ENCODE measurements at places on chromosomes 16 and 17.

DNA sequence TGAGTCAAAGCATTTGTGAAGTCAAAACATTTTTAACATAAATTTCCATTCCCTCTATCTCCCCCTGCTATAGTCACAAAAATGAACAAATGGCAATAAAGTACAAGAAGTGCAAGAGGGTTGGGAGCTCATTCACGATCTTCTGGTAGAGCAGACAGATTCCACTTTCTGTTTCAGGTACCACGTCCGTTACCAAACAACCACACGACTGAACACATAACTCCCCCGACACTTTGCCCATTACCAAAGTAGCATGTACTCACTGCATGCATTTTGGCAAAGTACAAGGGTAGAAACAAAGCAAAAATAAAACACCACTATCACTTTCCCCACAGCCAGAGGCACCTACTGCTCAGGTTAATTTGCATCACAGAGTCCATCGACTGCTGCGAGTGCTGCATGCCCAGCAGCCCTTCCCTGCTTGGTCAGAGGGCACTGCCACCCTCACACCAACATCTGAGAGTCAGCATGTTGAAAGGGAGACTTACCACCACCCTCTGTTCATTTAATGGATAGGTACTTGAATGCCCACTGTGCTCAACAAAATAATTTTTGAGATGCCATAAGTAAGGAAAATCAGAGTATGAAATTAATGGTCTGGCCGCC lies 150.3 kb upstream of the AXIN2 start:
- no peak for DNase-seq

- no peak for DNase-seq
These were observed 37.3 kb downstream of the SMG6 start for GRCh38 chr17:2266045-2266864.

DNA sequence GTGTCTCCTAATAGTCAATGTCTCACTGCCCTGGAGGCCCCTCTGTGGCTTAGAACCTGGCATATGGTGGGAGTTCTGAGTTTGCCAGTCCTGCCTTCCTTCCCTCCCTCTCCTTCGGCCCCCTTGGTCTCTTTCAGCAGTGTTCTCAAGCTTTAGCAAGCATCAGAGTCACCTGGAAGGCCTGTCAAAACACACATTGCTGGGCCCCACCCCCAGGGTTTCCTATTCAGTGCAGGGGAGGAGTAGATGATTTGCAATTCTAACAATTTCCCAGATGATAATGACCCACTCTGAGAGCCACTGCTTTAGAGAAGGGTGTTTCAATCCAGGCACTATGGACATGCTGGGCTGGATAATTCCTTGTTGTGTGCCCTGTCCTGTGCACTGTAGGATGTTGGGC lies 26.4 kb upstream of the TMEM220 start:
- no peak for DNase-seq

GRCh38 chr16:85606904-85607303 lies 6.2 kb upstream of the GSE1 start:
- no peak for DNase-seq

GRCh38 chr17:72422204-72422504 lies 301.3 kb downstream of the SOX9 start:
- no peak for DNase-seq

DNA sequence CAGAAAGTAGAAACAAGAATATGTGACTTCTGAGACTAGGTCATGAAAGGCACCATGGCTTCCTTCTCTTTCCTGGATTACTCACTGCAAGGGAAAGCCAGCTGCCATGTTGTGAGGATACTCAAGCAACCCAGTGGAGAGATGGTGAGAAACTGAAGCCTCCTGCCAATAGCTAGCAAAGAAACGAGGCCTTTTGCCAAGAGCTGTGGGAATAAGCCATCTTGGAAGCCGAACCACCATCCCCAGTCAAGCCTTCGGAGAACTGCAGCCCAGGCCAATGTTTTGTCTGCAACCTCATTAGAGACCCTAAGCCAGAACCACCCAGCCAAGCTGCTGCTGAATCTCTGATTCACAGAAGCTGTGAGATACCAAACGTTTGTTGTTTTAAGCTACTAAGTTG lies 104.7 kb upstream of the CRHR1 start:
- no peak for DNase-seq

- no peak for DNase-seq
These were observed 120.2 kb upstream of the XYLT1 start for GRCh38 chr16:17590711-17591654.

DNA sequence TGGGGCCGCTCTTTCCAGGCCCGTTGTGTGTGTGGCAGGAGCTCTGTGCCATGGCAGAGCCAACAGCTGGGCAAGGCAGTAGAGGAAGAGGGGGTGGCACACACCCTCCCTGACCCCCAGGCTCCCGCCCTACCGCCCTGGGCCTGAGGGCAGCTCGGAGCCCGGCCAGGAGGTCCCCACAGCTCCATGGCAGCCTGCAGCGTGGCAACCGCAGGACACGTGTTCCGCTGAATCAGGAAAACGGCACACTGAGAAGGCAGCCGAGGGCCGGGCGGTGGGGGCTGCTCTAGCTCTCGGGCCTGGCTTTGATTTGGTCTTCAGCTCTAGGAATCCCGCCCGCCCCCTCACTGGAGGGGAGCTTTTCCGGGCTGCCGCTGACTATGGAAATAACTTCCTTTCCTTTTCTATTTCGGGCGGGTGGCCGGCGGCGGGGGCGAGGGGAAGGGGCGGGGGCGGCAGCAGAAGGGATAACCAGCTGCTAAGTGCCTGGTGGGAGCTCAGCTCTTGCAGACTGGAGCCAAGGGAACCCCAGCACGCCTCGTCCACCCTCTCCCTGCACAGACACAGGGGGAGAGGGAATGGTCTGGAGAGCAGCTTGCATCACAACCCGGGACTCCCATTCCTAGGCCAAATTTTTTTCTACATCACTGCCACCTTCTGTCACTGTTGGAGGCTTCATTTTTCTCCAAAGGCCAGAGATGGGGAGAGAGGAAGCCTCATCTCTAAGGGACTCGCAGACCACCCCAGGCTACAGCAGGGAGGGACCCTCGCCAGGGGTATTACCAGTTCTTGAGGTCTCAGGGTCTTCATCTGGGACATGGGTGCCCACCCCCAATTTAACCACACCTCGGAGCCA lies 24.8 kb upstream of the MRPS23 start:
- no peak for DNase-seq

GRCh38 chr17:6994666-6995256 lies 1.1 kb upstream of the ALOX12 start:
- no peak for DNase-seq

- DNase-seq: no peak
These were observed 163.2 kb downstream of the SPECC1 start for GRCh38 chr17:20172376-20172775.

- no peak for DNase-seq
These were observed 30.1 kb downstream of the VAC14 start for GRCh38 chr16:70770626-70771552.

DNA sequence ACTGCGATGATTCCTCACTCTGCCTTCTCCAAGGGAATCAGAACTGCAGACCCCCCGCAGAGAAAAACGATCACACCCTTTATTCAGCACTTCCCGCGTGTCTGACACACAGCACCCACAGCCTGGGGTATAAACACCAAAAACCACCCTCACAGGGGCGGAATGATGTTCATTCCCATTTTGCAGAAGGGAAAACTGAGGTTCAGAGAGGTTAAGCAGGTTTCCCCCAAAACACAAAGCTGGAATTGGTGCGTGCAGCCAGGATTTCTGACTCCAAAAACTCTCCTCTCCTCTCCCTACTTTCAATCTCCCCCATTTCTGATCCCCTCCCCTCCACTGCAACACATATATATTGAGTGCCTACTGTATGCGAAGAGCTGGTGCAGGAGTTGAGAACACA lies 55.8 kb downstream of the XYLT1 start:
- DNase-seq: no peak

DNA sequence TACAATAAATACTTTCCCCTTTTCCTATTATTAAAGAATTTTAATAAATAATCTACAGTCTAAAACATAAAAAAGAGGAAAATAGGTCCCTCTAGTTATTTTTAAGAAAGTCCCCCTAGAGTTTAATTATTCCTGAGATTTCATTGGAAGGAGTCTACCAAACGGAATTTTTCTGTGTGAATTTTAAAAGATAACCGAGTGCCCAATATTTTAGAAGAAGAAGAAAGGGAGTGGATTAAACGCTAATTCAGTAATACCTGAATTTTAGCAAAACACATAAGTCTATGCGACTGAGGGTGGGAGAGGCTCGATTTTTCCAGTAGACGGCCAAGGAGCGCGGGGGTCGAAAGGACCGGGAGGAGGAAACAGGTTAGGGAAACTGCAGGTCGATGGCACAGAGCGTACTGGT lies 2.2 kb downstream of the HOXB2 start:
- no peak for DNase-seq

- no peak for DNase-seq
These were observed 22.6 kb upstream of the WDR45B start for GRCh38 chr17:82670661-82671450.

DNA sequence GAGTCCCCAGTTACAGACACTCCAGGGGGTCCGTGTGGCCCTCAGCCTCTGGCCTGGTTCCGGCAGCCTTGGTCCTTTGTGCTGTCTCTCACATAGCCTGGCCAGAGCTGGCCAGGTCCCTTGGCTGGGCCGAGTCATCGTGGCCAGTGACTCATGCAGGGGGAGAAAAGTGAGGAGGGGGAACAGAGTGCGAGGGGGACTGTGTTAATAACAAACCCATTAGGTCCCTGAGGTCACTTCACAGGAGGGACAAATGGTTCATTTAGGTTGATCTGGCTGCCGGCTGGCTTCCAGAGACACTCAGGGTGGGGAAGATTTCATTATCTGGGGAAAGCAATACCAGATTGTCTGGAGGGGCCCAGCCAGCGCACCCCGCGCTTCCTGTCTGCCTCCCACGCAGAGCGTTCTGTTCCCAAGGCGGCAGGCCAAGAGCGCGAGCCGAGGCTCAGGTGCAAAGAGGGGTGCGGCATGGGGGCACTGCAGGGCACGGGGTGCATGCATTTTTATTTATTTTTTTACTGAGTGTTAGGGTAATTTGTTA lies 223.1 kb downstream of the SEC14L1 start:
- DNase-seq: no peak

DNA sequence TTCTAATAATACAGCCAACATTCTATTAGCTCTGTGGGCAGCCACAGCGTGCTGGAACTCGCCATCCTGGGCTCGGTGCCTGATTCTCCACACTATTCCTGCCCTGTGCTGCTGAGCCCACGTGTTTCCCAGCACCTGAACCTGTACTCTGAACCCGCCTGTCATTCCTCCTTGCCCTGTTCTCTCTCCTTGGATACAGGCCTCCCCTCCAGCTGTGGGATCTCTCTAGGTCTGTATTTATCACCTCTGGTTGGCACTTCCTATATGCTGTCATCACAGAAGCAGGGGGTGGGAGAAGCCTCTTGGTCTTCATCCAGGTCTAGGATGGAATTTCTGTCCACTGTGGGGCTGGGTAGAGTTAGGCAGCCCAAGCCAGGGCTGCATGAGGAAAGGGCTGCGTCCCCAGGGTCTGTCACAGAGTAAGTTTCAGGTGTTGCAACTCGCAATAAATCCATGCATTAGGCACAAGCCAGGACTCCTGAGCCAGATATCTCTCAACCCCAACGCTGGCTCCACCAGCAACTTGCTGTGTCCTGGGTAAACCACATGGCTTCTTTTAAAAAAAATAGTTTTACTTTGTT lies 56.0 kb downstream of the ABAT start:
- peak; percentile 69 for DNase-seq

- no peak for DNase-seq
These were observed 8.9 kb upstream of the SEC14L1 start for GRCh38 chr17:77131904-77132303.

DNA sequence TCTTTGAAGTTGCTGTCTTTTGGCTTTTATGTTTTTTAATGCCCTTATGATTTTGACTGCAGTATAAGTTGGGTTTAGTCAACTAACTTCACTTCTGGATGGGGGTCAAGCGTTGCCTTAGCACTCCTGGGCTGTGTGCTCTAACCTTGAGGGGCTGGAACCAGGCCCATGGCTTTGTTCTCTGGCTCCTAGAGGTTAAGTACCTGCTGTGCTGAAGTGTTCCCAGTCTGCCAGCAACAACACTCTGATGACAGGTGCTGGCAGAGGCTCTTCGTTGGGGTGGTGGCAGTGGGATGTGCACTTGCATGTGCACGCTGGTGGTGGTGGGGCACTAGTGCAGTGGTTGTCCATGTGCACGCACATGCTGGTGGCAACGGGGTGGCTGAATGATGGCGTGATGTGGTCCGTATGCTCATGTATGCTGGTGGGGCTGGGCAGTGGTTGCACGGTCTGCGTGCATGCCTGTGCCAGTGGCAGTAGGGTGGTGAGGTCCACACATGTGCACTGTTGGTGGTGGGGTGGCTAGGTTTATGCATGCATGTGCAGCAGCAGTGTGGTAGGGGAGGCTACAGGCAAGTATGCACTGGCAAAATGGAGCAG lies 447.8 kb upstream of the GOT2 start:
- DNase-seq: no peak

DNA sequence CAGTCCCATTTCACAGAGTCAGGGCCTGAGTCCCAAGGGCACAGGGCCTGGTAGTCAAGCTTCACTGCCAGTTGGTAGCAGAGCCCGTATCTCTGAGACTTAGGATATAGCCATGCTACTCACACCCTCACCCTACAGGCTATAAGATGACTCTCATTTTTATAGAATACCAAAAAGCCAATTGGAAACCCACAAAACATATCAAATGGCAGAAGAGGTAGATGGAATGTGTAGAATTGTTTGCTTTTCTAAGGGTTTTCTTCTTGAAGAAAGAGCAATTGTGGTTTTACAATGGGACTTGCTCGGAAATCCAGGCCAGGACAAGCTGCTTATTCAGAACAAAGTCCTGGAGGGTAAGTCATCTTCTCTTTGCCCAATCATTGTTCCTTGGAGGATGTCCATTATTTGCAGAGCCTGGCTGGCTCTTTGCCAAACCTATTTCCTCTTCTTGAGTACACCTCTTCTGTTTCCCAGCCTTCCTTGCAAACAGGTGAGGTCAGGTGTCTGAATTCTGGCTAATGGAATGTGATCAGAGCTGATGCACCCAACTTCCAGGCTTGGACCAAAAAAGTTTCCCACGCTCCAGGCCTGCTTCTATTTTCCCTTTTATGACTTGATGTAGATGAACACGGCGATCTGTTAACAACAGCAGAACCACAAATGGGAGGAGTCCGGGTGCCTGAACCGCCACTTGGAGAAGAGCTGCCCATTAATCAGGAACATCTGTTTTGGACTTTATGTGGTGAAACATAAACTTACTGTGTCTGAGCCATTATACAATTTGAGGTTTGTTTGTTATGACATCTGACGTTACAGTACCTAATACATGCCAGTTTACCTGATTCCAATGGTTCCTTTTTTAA lies 16.9 kb upstream of the CCL22 start:
- peak; percentile 100 for DNase-seq

- DNase-seq: no peak
These were observed 414.4 kb downstream of the UTP18 start for GRCh38 chr17:51674579-51675255.

- DNase-seq: no peak
These were observed 15.6 kb upstream of the PMFBP1 start for GRCh38 chr16:72187551-72187950.

GRCh38 chr16:50061326-50061725 lies 4.4 kb upstream of the HEATR3 start:
- DNase-seq: no peak

GRCh38 chr16:28052274-28053128 lies 11.0 kb downstream of the GSG1L start:
- no peak for DNase-seq

- no peak for DNase-seq
These were observed 52.6 kb downstream of the PGS1 start for GRCh38 chr17:78430892-78431691.

- DNase-seq: no peak
These were observed 79.6 kb downstream of the TMEM132E start for GRCh38 chr17:34658811-34659560.
